ENCODE measurements at places on chromosomes 4 and X. TPM values are rescaled to one million over a fixed set of nuclear protein-coding genes. Genes with fewer than 3 reads are reported as not detected.

DNA sequence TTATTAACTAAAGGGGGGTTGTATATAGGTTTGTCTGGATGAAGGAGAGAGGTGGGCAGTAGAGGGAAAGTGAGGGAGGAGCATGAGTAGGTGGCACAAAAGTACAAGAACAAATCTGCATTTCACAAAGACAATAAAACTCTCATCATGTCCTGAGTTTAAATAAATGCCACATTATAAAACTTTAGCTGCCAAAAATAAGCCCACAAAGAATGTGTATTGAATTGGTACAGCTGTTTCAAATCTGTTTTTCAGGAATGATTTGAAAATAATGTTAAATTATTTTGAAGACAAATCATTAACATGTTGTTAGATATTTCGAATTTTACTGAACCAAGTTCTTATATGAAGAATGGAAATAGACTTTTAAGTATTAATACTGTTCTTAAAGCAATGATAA lies 5.8 kb downstream of the CNKSR2 start:
- no peak overlapping the region for H3K27ac ChIP-seq
- DNase-seq: no peak
- H3K36me3 ChIP-seq: no peaks in the 10 kb centered on the region
- peaks cover 4% of the 10 kb centered on the region for H3K27me3 ChIP-seq
- no peak overlapping the region for H3K4me3 ChIP-seq

The PDGFRA gene
- not detected for total RNA-seq

DNA sequence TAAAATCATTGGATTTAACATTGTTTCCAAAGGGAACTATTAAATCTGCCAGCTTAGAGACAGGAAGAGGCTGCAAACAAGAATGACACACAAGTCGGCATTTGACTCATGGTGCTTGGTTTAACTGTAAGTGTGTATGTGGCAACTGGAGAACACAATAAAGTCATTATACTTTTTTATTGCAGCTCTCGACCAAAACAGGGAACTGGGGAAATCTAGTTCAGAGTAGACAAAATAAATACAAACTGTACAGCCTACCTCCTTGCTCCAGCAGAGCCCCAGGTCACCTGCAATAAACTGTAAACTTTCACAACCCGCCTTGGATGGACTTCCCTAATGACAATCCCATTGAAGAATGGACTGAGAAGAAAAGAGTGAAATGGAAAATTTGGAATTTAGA lies 24.0 kb downstream of the NPY5R start:
- no peaks in the 10 kb centered on the region for H3K36me3 ChIP-seq
- no peaks in the 10 kb centered on the region for H3K27me3 ChIP-seq
- H3K4me3 ChIP-seq: no peak overlapping the region
- no peaks in the 10 kb centered on the region for H3K4me1 ChIP-seq
- no peak overlapping the region for H3K27ac ChIP-seq
- DNase-seq: no peak

GRCh38 chrX:69077895-69078455 lies 87.3 kb downstream of the PJA1 start:
- H3K4me3 ChIP-seq: no peak overlapping the region
- no peaks in the 10 kb centered on the region for H3K4me1 ChIP-seq
- no peaks in the 10 kb centered on the region for H3K36me3 ChIP-seq
- no peaks in the 10 kb centered on the region for H3K27me3 ChIP-seq
- H3K27ac ChIP-seq: no peak overlapping the region

DNA sequence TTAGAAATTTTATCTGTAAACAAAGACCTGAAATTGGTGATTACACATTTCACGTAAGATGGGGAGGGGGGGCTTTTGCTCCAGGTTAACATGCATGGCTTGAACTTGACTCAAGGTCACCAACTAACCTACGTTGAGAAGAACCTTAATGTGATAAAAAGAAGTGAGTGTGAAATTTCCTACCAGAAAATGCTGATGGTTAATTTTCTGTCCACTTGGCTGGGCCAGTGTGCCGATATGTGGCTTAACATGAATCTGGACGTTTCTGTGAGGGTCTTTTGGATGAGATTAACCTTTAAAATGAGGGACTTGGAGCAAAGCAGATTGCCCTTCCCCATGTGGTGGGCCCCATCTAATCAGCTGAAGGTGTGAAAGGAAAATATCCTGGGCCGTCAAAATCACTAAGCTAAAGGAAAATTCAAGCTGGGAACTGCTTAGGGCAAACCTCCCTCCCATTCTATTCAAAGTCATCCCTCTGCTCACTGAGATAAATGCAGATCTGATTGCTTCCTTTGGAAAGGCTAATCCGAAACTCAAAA lies 107.3 kb upstream of the ENPP6 start:
- H3K27me3 ChIP-seq: no peaks in the 10 kb centered on the region
- peaks cover 31% of the 10 kb centered on the region for H3K4me1 ChIP-seq
- peaks cover 2% of the 10 kb centered on the region for H3K36me3 ChIP-seq
- DNase-seq: no peak
- H3K27ac ChIP-seq: no peak overlapping the region

GRCh38 chrX:6238576-6238975 lies 9.9 kb upstream of the NLGN4X start:
- no peaks in the 10 kb centered on the region for H3K4me1 ChIP-seq
- no peak for DNase-seq
- H3K27me3 ChIP-seq: no peaks in the 10 kb centered on the region

GRCh38 chr4:136909626-136910025 lies 622.7 kb downstream of the PCDH18 start:
- no peak overlapping the region for H3K4me3 ChIP-seq
- no peak overlapping the region for H3K27ac ChIP-seq
- no peaks in the 10 kb centered on the region for H3K27me3 ChIP-seq
- no peak for DNase-seq

DNA sequence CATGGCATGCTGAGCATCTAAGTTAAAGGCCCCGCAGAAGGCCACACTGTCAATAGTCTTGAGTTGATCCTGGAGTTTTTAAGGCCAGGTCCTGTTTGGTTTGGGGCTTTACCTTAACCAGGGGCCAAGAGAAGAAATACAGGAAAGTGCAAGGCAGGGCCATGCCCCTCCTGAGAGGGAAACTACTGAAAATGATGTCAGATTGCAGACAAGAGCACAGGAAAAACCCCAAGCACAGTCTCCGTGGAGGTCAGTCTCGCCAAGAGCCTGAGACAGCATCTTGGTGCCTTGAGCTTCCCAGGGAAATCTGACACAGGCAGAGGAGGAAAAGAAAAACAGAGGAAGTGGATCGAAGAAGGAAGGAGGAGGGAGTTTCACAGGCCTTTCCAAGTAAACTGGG lies 32.2 kb upstream of the GATB start:
- no peak for DNase-seq
- no peaks in the 10 kb centered on the region for H3K36me3 ChIP-seq
- H3K27ac ChIP-seq: no peak overlapping the region

- H3K27ac ChIP-seq: no peak overlapping the region
- H3K27me3 ChIP-seq: no peaks in the 10 kb centered on the region
- H3K4me3 ChIP-seq: no peak overlapping the region
- H3K36me3 ChIP-seq: no peaks in the 10 kb centered on the region
- no peak for DNase-seq
Observed at GRCh38 chr4:21181716-21182115, 481.5 kb downstream of the PACRGL start.

- DNase-seq: no peak
- no peaks in the 10 kb centered on the region for H3K27me3 ChIP-seq
- no peaks in the 10 kb centered on the region for H3K4me1 ChIP-seq
- H3K4me3 ChIP-seq: no peak overlapping the region
- no peak overlapping the region for H3K27ac ChIP-seq
Observed at GRCh38 chr4:156191044-156191781, 237.5 kb upstream of the CTSO start.

- peaks cover 33% of the 10 kb centered on the region for H3K36me3 ChIP-seq
- no peaks in the 10 kb centered on the region for H3K27me3 ChIP-seq
- H3K4me3 ChIP-seq: no peak overlapping the region
- H3K4me1 ChIP-seq: peaks cover 8% of the 10 kb centered on the region
- DNase-seq: no peak
Observed at GRCh38 chr4:184662236-184662635, 12.7 kb downstream of the PRIMPOL start.

DNA sequence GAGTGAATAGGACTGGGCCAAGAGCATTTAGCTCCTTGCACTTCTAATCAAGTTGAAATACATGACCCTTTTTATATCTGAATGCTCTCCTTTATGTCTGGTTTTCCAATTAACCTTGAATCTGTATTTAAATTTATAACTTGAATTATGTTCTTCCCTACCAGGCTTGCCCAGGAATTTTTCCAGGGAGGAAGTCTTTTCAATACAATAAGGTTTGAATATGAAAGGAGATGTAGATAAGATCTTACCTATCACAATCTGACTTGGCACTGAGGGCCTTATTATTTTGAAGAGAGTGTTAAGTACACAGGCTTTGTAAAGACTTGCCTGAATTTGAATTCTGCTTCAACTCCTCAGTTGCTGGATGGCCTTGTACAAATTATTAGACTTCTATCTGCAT lies 555.7 kb downstream of the PCDH7 start:
- H3K27ac ChIP-seq: no peak overlapping the region
- H3K27me3 ChIP-seq: no peaks in the 10 kb centered on the region
- no peaks in the 10 kb centered on the region for H3K4me1 ChIP-seq
- DNase-seq: no peak

GRCh38 chrX:23386726-23387125 lies 52.1 kb downstream of the PTCHD1 start:
- H3K27ac ChIP-seq: no peak overlapping the region
- H3K4me3 ChIP-seq: no peak overlapping the region
- no peaks in the 10 kb centered on the region for H3K4me1 ChIP-seq
- H3K27me3 ChIP-seq: peaks cover 5% of the 10 kb centered on the region

- peaks cover 2% of the 10 kb centered on the region for H3K4me1 ChIP-seq
- no peak overlapping the region for H3K4me3 ChIP-seq
- H3K27me3 ChIP-seq: no peaks in the 10 kb centered on the region
Observed at GRCh38 chr4:118817178-118817930, 18.6 kb downstream of the SEC24D start.

DNA sequence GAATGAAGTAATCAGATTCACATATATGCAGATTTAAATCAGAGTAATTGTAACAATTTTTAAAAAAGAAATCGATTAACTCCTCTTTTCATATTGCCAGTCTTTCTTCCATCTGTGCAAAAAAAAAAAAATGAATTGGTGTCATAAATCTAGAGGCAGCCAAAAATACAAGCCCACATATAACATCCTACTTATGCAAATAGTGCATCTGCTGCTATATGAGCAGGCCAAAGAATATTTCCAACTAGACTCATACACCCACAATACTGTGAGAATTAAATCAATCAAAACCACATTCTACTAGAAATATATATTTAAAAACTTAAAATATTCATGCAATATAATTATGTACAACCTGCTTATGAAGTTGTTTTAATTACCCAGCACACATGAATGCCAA lies 298.1 kb upstream of the TRAM1L1 start:
- H3K27me3 ChIP-seq: no peaks in the 10 kb centered on the region
- DNase-seq: no peak
- no peak overlapping the region for H3K4me3 ChIP-seq
- no peaks in the 10 kb centered on the region for H3K4me1 ChIP-seq
- H3K27ac ChIP-seq: no peak overlapping the region

DNA sequence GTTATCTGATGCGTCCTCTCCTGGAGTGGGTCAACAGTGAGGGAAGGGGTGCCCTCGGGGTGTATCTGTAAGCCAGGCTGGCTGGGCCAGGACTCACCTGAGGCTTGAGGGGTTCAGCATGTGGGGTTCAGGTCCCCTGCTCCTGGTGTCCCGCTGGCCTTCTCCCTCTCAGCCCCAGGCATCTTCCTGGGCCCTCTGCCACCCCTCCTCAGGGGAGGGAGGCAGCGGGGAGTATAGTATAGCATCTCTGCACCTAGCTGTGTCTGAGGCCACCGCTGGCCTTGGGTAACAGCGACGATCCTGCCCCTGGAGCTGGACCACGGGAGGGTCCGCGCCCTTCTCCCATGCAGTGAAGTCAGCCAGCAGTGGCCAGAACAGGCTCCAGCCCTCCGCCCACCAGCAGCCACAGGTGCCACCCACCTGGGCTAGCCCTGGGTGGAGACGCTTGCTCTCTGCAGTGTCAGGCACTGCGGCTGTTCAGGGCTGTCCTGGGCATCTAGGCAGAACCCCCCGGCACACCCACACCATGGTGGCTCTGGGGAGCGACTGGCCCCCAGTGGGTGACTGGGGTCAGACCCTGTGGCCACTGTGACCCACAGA lies 110.7 kb upstream of the NKX1-1 start:
- no peak overlapping the region for H3K4me3 ChIP-seq
- no peak overlapping the region for H3K27ac ChIP-seq
- H3K4me1 ChIP-seq: no peaks in the 10 kb centered on the region
- no peak for DNase-seq
- no peaks in the 10 kb centered on the region for H3K36me3 ChIP-seq
